ENCODE measurements at places on chromosomes 11 and 22. TPM values are rescaled to one million over a fixed set of nuclear protein-coding genes. Genes with fewer than 3 reads are reported as not detected.
A peak's percentile ranks its signal among the peaks of the same experiment; 100 is the strongest.

The MUC6 gene
- not detected for total RNA-seq

DNA sequence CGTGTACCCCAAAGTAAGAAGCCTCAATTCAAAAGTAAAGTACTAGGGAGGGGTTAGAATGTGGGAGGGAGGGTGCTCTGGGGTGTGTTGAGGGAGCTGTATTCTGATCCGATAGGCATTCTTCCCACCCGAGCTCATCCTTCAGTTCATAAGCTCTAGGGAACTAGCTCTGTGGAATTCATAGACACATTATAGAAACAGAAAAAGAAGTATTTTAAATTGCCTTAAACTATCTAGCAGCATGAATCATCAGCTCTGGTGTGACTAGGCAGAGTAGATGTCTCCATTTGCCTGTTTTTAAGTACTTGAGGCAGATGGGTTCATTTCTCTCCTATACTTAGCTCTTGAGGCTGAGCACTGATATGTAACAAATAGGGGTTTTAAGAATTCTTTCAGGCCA lies 7.3 kb upstream of the SGSM3 start:
- no peak for DNase-seq
- H3K4me1 ChIP-seq: no peaks in the 10 kb centered on the region
- H3K4me3 ChIP-seq: no peak overlapping the region
- no peaks in the 10 kb centered on the region for H3K27me3 ChIP-seq
- H3K36me3 ChIP-seq: peaks cover 96% of the 10 kb centered on the region
- H3K27ac ChIP-seq: no peak overlapping the region

GRCh38 chr11:130531061-130531460 lies 82.6 kb downstream of the ADAMTS15 start:
- H3K27ac ChIP-seq: no peak overlapping the region
- H3K4me1 ChIP-seq: no peaks in the 10 kb centered on the region
- no peaks in the 10 kb centered on the region for H3K36me3 ChIP-seq

The RTN4RL2 gene
- total RNA-seq: not detected

GRCh38 chr11:73206801-73207200 lies 11.3 kb upstream of the P2RY2 start:
- no peak overlapping the region for H3K27ac ChIP-seq
- DNase-seq: no peak
- H3K4me1 ChIP-seq: no peaks in the 10 kb centered on the region
- no peaks in the 10 kb centered on the region for H3K27me3 ChIP-seq

DNA sequence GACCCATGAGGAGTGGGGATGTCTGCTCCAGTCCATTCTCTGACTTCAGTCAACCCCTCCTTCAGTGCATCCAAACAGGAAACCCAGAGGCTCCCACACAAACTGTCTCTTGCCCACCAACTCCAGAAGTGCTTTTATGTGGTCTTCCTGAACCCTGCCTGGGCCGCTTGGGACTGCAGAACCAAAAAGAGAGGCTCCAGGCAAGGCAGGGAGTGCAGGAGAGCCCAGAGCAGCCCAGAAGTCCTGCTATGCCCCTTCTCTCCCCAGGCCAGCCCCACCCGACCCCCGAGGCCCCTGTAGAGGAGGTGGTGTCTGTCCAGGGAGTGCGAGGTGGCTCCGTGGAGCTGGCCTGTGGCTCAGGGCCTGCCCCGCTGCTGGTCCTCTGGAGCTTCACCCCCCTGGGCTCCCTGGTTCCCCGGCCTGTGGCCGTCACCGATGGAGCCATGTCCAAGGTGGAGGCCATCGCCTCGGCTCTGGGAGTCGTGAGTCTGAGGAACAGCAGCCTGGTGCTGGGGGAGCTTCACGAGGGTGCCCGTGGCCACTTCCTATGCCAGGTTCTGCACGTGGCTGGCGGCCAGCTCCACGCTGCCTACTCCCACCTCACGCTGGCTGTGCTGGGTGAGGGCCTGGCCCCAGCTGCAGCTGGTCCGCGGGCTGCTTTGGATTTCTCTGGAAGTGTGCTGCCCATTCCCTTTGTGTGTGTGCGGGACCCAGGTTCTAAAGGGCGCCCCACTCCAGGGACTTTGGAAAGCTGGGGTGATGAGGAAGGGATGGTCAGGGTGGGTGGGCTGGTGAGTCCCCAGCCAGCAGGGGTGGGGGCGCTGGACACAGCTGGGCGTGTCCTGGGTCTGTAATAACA lies 1.8 kb downstream of the VSIG10L2 start:
- no peak overlapping the region for H3K27ac ChIP-seq
- H3K4me3 ChIP-seq: no peak overlapping the region
- no peaks in the 10 kb centered on the region for H3K4me1 ChIP-seq
- DNase-seq: no peak
- no peaks in the 10 kb centered on the region for H3K27me3 ChIP-seq

DNA sequence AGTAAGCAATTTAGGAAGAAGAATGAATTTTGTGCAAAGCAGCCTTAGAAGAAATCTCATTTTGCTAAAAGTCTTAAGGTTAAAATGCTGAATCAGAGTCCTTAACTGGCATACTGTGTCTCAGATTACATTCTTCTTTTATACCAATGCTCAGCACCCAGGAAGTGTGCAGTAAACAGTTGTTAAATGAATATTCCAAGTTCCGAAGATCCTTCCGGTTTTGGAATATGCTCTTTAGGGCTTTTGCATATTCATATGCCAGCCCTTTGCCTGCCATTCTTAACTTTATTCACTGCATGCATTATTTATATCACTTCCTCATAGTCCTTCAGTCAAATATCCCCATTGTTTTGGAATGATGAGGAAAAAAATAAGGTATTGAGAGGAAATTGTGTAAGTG lies 242.0 kb downstream of the DDX10 start:
- no peaks in the 10 kb centered on the region for H3K36me3 ChIP-seq
- H3K27ac ChIP-seq: no peak overlapping the region
- no peaks in the 10 kb centered on the region for H3K4me1 ChIP-seq
- no peaks in the 10 kb centered on the region for H3K27me3 ChIP-seq
- no peak overlapping the region for H3K4me3 ChIP-seq

GRCh38 chr11:574632-575312 lies 1.5 kb upstream of the PHRF1 start:
- H3K4me1 ChIP-seq: peaks cover 45% of the 10 kb centered on the region
- no peak overlapping the region for H3K27ac ChIP-seq
- H3K27me3 ChIP-seq: no peaks in the 10 kb centered on the region
- DNase-seq: no peak
- H3K4me3 ChIP-seq: peak overlapping the region; percentile 44

The IFITM10 gene
- 2.4 TPM for total RNA-seq

The JAM3 gene
- 5.5 TPM for total RNA-seq

The TMPRSS13 gene
- 3.4 TPM for total RNA-seq

DNA sequence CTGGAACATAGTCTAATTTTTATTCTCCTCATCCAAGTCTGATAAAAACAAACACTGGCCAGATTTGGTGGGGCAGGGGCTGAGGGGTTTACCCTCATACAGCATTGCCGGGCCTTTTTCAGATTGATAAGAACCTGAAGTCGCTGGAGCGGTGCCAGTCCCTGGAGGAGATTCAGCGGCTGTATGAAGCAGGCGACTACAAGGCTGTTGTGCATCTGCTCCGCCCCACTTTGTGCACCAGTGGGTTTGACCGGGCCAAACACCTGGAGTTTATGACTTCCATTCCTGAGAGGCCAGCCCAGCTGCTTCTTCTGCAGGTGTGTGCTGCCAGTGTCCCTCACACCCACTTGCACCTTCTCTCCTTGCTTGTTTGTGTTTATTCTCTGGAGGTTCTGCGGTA lies 55.8 kb downstream of the CABIN1 start:
- H3K4me1 ChIP-seq: no peaks in the 10 kb centered on the region
- no peak for DNase-seq
- H3K4me3 ChIP-seq: no peak overlapping the region

The RIMBP3C gene
- 0.47 TPM for total RNA-seq

- peak overlapping the region; percentile 45 for H3K4me3 ChIP-seq
- DNase-seq: no peak
- peaks cover 46% of the 10 kb centered on the region for H3K4me1 ChIP-seq
- H3K27ac ChIP-seq: no peak overlapping the region
Measured at GRCh38 chr22:25069758-25070481, 117.4 kb downstream of the KIAA1671 start.

GRCh38 chr22:46539169-46539568 lies 1.7 kb upstream of the CELSR1 start:
- H3K27me3 ChIP-seq: peaks cover 6% of the 10 kb centered on the region
- no peak overlapping the region for H3K4me3 ChIP-seq
- H3K4me1 ChIP-seq: peaks cover 6% of the 10 kb centered on the region
- H3K36me3 ChIP-seq: no peaks in the 10 kb centered on the region
- no peak for DNase-seq

DNA sequence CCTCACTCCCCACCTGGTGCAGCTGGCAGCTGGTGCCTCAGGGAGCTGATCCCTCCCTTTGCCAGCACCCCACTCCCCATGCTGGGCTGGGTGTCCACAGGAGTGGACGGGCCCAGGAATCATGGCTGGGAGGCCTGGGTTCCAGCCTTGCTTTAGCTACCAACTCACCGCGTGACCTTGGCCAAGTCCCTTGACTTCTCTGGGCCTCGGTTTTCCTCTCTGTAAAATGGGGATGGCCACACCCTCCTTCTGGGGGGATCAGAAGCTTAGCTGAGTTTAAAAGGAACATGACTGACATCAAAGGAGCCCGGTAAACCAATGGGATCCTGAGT lies 116.9 kb downstream of the KIAA1671 start:
- no peak for DNase-seq
- peaks cover 46% of the 10 kb centered on the region for H3K4me1 ChIP-seq
- no peak overlapping the region for H3K27ac ChIP-seq
- H3K4me3 ChIP-seq: peak overlapping the region; percentile 13

The ALDH3B2 gene
- total RNA-seq: not detected

DNA sequence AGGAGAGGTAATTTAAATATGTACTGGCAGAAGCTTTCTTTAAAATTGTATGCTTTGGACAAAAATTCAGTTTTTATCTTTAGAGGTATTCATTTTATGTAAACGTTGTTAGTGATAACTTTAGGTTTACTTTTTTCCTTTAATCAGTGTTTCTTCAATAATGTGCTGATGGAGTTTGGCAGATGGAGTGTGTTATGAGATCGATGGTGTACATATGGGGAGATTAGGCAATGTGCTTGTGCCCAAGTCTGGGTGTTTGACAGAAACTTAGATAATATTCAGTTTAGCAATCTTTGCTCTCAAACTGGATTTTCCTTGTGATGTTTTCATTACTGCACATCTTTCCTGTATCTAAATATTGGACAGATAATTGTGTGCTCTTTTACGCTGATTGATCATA lies 425.4 kb downstream of the JRKL start:
- no peak overlapping the region for H3K27ac ChIP-seq
- no peaks in the 10 kb centered on the region for H3K4me1 ChIP-seq
- no peaks in the 10 kb centered on the region for H3K27me3 ChIP-seq

GRCh38 chr11:132064987-132065620 lies 694.7 kb downstream of the NTM start:
- DNase-seq: no peak
- H3K4me3 ChIP-seq: no peak overlapping the region
- H3K4me1 ChIP-seq: no peaks in the 10 kb centered on the region

- H3K4me1 ChIP-seq: peaks cover 36% of the 10 kb centered on the region
- H3K27me3 ChIP-seq: peaks cover 51% of the 10 kb centered on the region
- H3K36me3 ChIP-seq: no peaks in the 10 kb centered on the region
Measured at GRCh38 chr11:16604794-16605388, 133.6 kb upstream of the C11orf58 start.

DNA sequence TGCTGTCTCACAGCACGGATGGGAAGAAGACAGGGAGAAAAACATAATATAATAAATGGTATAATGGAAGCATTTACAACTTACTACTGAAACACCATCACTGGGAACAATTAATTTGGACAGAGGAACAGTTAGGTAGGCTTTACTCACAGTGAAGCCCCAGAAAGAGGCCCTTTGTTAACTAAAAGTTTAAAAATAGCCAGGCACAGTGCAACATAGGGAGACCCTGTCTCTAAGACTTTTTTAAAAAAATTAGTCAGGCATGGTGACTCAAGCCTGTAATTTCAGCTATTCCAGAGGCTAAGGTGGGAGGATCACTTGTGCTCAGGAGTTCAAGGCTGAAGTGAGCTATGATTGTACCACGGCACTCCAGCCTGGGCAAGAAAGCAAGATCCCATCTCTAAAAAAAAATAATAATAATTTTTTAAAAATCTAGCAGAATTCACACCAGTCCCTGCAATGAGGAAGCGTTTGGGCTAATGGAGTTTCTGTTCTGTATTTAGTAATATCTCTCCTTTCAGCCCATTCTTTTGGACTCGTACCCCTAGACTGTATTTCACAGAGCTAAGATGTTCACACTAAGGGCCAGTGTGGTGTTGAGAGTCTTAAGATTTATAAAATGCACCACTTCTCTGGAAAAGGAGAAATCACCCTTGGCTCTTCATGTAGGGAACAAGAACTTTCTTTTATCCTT lies 275.5 kb downstream of the SOX6 start:
- DNase-seq: no peak
- H3K36me3 ChIP-seq: no peaks in the 10 kb centered on the region
- no peaks in the 10 kb centered on the region for H3K27me3 ChIP-seq
- no peak overlapping the region for H3K4me3 ChIP-seq
- H3K27ac ChIP-seq: no peak overlapping the region
- no peaks in the 10 kb centered on the region for H3K4me1 ChIP-seq

DNA sequence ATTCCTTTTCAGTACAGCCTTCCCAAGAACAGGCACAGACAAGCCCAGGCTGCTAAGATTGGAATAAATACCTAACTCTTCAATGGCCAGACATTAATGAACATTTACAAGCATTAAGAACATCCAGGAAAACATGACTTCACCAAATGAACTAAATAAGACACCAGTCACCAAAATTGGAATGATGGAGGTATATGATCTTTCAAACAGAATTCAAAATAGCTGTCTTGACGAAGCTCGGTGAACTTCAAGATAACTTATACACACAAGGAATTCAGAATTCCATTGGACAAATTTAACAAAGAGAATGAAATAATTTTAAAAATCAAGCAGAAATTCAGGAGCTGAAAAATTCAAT lies 16.4 kb upstream of the DDX10 start:
- DNase-seq: no peak
- H3K36me3 ChIP-seq: no peaks in the 10 kb centered on the region
- H3K27me3 ChIP-seq: peaks cover 3% of the 10 kb centered on the region

The OR6M1 gene
- not detected for total RNA-seq

The FZD4 gene
- not detected for total RNA-seq

DNA sequence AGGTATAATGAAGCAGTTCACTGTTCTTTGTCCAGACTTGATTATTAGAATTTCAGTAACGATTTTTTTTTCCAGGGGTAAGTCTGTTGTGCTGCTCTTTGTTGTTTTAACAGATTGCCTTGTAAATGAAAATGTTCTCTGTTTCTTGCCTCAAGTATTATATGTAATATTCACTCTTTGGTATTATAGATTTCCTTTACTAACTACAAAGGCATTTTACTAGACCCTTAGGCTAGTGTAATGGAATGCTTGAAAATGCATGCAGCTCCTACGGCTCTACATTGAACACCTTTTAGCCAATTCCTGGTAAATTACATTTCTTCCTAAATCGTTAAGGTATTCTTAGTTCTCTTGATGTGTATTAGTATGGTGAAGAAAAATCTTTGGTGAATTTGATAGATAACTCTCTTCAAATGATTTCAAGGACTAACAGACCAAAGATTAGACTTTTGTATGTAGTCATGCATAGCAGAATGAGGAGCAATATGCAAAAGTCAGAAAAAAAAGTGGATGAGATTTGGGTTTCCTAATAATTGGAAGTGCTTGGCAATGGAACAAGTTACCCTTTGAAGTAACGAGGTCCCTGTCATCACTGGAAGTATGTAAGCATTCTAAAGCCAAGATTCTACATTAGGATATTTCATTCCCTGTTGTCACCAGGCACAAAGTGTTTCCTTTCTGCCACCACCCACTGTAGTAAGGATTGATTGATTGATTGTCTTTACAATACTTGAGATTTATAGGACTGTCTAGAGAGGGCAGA lies 113.1 kb downstream of the DBX1 start:
- H3K4me1 ChIP-seq: no peaks in the 10 kb centered on the region
- DNase-seq: no peak
- H3K27me3 ChIP-seq: no peaks in the 10 kb centered on the region
- H3K27ac ChIP-seq: no peak overlapping the region

- H3K27ac ChIP-seq: no peak overlapping the region
- no peaks in the 10 kb centered on the region for H3K27me3 ChIP-seq
- no peaks in the 10 kb centered on the region for H3K4me1 ChIP-seq
Measured at GRCh38 chr22:32615874-32616564, 141.4 kb downstream of the FBXO7 start.

The CHRNA10 gene
- total RNA-seq: 1.4 TPM
